ENCODE measurements at places on chromosomes 7 and 10.

GRCh38 chr10:24306507-24306875 lies 97.6 kb downstream of the KIAA1217 start:
- no peak for DNase-seq

GRCh38 chr10:79982362-79982800 lies 33.5 kb upstream of the SFTPD start:
- no peak for DNase-seq

DNA sequence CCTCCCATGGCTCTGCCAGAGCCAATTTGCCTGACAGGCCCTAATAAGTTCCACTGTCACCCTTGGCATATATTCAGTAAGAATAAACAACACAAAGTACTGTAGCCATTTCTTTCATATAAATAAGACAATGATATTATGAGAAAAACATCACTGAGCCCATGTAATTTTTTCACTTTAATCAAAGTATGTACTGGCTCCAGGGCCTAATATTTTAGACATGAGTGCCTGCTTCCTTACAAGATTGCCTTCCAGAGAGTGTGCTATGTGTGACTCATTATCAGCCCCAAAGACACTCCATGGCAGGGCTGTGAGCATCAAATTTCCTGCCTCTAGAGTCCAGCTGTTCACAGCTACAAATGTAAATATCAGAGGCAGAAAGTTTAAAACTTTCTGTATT lies 297.6 kb downstream of the LHFPL3 start:
- no peak for DNase-seq

DNA sequence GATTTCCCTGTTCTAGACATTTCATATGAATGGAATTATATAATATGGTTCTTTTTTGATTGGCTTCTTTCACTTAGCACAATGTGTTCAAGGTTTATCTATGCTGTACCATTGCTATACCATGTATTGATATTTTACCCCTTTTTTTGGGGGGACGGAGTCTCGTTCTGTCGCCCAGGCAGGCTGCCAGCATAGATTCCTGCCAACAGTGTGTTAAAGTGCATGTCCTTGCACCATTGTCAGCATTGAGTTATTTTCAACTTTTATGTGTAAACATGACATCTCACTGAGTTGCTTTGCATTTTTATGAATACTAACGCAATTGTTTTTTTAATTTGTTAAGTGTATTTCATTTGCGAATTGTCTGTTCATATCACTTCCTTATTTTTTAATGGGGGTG lies 4.9 kb downstream of the ABCC2 start:
- no peak for DNase-seq

DNA sequence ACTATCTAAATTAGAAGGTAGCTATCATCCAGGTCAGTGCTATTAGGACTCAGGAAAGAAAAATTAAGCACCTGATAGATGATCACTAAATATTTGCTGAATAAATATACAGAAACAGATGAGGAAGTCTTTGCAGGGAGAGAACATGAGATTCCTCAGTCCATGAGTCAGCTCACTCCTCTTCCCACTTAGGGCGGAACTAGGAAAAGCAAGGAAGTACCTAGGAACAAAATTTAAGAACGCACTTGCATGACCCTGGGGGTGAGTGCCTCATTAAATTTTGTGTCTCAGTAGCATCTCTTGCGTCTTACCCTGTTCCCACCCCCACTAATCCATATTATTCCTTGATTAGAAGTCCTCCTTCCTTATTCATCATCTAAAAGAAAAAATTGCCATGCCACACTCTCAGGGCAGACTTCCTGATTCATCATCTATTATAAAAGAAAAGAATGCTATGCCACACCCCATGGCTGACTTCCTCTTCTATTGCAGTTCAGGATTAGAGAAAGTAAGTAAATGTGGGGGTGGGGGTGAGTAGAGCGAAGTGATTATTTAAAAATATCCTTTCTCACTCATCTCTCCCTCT lies 208.8 kb downstream of the THSD7A start:
- DNase-seq, result no peak

- no peak for DNase-seq
Observed at GRCh38 chr7:77482015-77482414, 55.1 kb upstream of the PTPN12 start.

DNA sequence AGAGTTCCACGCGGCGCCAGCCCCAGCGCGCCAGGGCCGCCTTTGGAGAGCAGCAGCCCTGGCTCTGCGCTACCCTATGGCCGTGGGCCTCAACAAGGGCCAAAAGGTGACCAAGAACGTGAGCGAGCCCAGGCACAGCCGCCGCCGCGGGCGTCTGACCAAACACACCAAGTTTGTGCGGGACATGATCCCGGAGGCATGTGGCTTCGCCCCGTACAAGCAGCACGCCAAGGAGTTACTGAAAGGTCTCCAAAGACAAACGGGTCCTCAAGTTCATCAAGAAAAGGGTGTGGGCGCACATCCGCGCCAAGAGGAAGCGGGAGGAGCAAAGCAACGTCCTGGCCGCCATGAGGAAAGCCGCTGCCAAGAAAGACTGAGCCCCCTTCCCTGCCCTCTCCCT lies 144.1 kb downstream of the SRPK2 start:
- no peak for DNase-seq

- no peak for DNase-seq
Observed at GRCh38 chr10:49183596-49184542, 4.3 kb downstream of the TMEM273 start.

GRCh38 chr7:114917211-114917839 lies 4.6 kb upstream of the MDFIC start:
- DNase-seq, result no peak
